Fibroblast of skin of right quadriceps (primary cell): ENCODE measurements at places on chromosomes 6 and 20.

DNA sequence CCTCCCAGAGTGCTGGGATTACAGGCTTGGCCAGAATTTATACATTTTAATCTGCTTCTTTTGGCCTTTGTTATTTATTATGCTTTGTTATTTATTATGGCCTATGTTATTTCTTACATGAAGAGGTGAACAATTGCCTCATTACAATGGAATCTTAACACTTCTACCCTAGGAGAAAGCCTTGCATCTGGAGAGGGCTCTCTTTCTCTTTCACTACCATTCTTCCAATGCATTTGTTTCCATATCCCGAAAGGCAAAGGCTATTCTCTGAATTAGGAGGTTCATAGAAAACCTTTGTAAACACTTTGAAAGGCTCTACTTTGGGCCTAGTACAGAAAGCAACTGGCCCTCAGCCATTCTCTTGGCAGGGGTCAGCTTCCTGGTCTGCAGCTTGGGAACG is 19.9 kb upstream of the DEK start:
- DNase-seq = no peak

DNA sequence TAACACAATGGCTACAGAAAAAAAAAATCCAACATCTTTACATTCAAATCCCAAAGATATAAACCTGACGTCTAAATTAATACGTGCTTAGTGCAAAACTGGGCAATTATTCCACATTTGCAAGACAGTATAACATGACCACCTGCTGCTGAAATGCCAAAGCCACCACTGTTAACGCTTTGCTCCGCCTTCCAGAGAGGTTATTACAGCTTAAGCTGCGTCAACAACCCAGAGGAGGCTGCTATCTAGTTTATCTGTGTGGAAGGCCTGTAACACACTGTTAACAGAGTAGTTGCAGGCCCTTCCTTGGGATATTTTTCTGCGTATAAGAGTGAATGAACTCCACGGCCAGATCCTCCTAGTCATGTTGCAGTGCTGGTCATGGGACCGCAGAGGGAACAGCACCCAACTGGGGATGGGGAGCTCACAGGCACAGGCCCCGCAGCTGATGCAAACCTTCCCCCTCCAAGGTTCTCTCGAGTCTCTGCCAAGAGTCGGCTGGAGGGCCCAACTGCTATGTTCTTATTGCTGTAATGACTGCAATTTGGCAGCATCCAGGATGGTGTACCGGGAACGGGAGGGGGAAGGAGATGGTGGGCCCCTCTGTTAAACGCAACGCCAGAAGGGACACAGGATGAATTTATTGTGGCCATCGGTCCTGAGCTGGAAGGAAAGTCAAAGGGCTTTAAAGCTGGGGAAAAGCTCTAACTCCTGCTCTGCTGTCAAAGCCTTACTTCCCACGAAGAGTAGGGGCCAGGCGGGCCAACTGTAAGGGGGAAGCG is 993 bp upstream of the NCOA7 start:
- peak; percentile 47 for DNase-seq

DNA sequence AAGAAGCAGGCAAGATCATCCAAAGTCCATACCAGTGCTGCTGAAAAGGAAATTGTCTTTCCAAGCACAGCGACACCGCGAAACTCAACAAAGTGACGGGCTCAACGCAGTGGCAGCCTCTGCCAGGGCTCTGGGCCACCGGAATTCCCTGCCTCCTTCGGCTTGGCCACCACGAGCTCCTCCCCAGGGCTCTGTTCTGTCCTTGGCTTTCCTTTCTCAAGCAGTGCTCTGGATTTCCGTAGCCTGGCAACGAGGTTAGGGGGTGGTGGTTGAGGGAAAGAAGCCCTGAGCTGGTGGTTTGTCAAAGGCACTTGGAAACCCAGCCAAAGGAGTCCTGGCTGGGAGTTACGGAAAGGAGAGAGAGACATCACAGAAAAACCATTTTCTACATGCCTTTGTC is 31.2 kb downstream of the PRR18 start:
- DNase-seq = no peak

DNA sequence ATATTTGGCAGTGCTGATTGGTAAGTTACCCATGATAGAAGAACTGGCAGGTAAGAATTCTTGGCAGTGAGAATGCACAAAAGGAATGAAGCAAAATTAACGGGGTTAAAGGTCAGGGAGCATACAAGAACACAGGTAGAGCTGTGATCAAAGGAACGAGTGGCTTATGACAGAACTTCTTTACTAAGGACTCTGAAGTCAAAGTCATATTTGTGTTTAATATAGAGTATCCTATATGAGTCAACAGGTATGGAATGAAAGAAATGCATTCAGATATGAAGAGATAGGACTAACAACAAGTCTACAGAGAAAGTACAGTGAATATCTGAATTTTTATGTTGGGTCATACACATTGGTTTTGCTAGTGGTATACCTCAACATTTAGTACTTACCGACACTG is 209.0 kb upstream of the CITED2 start:
- peak; percentile 61 for DNase-seq

- peak; percentile 60 for DNase-seq
Observed at GRCh38 chr6:32882879-32883250, 28.9 kb downstream of the PSMB9 start.
